ENCODE measurements at places on chromosomes 6 and 20.

GRCh38 chr6:106446983-106447382 lies 86.5 kb downstream of the CRYBG1 start:
- no peak for DNase-seq

GRCh38 chr6:166393535-166393823 lies 10.7 kb upstream of the MPC1 start:
- no peak for DNase-seq

DNA sequence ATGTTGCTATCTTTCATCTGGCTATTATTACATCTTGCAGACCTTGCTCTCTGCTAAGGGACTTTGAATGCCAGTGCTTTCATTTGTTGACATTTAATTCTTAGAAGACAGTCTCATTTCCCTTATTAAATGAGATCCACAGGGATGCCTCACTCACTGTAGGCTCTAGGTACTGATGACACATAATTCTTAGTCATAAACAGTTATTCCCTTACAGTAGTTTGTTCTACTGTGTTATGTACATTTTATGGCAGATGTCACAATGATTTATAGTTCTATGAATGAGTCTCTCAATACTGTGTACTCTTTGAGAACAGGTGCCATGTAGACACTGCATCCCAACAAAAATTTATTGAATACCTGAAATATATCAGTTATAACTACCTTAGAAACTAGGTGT lies 70.3 kb downstream of the FAM83B start:
- peak; percentile 16 for DNase-seq

- DNase-seq = no peak
Observed at GRCh38 chr6:141990840-141991239, 141.9 kb upstream of the GJE1 start.

DNA sequence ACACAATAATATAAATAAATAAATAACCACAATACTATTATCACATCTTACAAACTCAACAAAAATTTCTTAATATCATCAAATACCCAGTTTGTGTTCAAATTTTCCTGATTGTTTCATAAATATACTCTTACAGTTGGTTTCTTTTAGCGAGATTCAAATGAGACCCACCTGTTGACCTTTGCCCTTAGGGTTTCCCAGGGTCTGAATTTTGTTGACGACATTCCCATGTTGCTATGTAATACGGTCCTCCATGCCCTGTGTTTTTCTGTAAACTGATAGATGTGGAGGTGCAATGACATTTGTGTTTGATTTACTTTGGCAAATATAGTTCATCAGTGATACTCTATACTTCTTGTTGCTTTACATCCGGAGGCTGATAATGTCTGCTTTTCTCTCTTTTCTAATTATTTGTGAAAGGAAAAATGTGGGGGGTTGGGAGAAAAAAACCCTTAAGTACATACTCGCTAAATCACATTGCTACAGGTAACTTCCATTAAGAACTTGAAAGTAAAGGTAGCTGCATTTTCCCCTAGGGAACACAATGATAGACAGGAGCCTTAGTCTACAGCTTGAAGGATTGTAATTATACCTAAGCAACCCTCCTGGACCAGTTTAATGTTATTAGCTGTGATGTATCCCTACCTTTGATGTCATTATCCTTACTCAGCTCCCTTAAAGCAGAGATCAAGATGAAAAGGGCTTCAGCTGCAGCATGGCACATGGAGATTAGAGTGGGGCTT lies 6.6 kb downstream of the MOG start:
- DNase-seq = no peak

- DNase-seq = peak; percentile 42
Observed at GRCh38 chr20:40251284-40251932, 437.6 kb downstream of the MAFB start.

DNA sequence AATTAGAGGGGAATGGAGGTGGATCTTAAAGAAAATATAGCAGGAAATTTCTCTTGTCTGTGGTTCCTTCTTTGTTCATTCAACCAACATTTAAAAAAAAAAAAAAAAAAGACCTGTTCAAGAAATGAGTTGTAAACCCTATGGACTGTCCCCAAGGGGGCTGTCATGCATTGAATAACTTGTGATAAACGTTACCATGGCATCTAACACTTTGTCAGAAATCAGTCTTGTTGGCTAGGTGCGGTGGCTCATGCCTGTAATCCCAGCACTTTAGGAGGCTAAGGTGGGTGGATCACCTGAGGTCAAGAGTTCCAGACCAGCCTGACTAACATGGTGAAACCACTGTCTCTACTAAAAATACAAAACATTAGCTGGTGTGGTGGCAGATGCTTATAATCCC lies 381.7 kb downstream of the BCKDHB start:
- no peak for DNase-seq

DNA sequence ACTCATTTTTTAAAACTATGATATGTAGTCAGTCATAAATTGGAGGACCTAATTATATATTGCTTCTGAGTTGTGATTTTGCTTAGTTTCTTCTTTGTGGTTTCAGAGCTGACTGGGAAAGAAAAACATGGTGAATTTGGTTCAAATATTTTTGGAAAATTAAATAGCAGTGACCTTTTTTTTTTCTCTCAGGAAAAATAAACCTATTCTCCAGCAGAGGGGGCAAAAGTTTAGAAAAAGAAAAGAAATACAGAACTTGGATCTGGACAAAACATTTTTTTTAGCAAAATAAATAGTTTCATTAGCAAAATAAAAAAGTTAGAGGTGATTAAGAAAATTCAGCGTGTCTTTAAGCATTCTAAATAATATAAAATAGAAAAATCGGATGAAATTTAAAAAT lies 10.2 kb downstream of the COL10A1 start:
- DNase-seq = no peak

GRCh38 chr6:99110029-99110428 lies 162.3 kb upstream of the FBXL4 start:
- DNase-seq = no peak
